Mesendoderm (in vitro differentiated cells): ENCODE measurements at places on chromosomes 7 and 10.

GRCh38 chr10:124674768-124675222 is 69.4 kb downstream of the FAM53B start:
- H3K4me1 ChIP-seq: peaks cover 4% of the 10 kb centered on the region
- no peak overlapping the region for H3K27ac ChIP-seq
- DNase-seq: no peak
- H3K27me3 ChIP-seq: no peaks in the 10 kb centered on the region
- H3K4me3 ChIP-seq: no peak overlapping the region

DNA sequence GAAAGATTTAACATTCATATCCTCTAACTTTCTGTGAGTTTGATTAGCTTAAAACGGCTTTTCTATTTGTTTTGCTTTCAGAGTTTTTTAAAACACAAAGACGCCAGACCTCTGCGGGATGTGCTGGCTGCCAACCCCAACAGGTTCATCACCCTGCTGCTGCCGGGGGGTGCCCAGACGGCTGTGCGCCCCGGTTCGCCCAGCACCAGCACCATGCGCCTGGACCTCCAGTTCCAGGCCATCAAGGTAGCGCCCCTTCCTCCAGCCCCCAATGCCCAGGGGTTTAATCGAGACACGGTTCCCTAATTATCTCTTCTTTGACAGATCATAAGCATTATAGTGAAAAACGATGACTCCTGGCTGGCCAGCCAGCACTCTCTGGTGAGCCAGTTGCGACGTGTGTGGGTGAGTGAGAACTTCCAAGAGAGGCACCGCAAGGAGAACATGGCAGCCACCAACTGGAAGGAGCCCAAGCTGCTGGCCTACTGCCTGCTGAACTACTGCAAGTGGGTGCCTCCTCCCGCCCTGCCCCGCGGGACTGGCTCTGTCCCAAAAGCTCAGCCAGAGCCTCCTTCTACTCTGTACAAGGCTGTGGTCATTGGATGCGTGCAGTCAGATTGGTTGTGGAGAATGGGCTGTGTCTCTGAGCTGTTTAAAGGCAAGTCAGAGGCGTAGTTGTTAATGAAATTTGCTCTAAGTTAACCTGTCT is 71.2 kb downstream of the TRRAP start:
- no peaks in the 10 kb centered on the region for H3K4me1 ChIP-seq
- no peak overlapping the region for H3K4me3 ChIP-seq
- no peak for DNase-seq

- H3K4me3 ChIP-seq: no peak overlapping the region
- H3K4me1 ChIP-seq: peaks cover 11% of the 10 kb centered on the region
- no peaks in the 10 kb centered on the region for H3K27me3 ChIP-seq
- H3K27ac ChIP-seq: no peak overlapping the region
- no peaks in the 10 kb centered on the region for H3K36me3 ChIP-seq
These were observed 114.0 kb upstream of the TCF7L2 start for GRCh38 chr10:112835944-112836451.

DNA sequence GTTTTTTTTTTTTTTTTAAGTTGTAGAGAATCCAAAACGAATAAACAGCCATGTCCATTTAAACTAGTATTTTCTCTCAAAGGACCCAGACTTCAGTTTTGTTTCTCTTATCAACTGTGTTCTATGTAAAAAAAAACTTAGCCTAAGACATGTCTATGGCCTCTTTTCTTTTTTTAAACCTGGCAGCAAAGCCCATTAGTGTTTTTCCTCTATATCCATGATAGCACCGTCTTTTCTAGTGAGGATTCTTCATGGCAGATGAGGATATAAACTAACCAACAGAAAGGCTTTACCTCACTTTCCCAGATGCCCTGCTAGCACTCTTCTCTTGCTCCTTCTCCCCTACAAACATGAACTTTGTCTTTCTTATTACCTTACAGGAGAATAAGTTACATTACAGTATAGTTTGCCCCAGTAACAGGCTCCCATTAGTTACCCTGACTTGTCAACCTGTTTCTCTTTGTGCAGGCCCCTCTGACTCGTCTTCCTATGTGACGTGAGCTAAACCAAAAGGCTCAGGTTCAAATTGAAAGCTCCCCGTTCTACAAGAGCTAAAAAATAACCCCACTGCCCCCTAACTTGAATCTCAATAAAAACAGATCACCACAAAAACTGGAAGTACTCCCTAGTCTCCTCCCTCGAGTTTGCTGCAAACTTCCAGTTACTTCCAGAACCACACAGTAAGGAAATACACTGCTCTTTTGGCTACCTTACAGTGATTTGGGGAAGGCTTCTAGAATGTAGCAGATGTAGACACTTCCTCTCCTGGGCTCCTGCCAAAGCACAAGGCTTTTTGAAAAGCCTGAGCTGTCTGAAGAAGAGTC is 20.1 kb downstream of the P4HA1 start:
- no peaks in the 10 kb centered on the region for H3K27me3 ChIP-seq
- no peaks in the 10 kb centered on the region for H3K36me3 ChIP-seq
- no peaks in the 10 kb centered on the region for H3K4me1 ChIP-seq
- no peak overlapping the region for H3K4me3 ChIP-seq
- H3K27ac ChIP-seq: no peak overlapping the region
- DNase-seq: no peak

DNA sequence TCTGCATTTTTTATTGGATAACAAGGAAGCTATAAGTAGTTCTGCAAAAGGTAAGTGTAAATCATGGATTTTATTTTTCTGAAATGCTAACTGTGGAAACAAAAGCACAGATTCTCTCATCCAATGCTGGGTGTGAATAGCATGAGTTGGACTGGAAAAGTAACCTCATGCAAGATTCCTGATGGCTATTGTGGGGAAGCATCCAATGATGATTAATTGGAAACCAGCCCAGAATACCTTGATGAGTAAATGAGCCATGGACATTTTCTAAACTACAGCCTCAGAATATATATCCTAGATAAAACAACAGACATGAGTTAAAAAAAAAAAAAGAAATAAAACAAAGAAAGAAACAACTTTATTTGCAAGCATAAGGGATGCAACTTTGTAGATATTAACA is 934.6 kb downstream of the CCSER2 start:
- no peaks in the 10 kb centered on the region for H3K4me1 ChIP-seq
- H3K27ac ChIP-seq: no peak overlapping the region
- no peaks in the 10 kb centered on the region for H3K36me3 ChIP-seq

- H3K36me3 ChIP-seq: no peaks in the 10 kb centered on the region
- no peak overlapping the region for H3K4me3 ChIP-seq
- peak overlapping the region; percentile 97 for H3K27ac ChIP-seq
- peak; percentile 89 for DNase-seq
- no peaks in the 10 kb centered on the region for H3K27me3 ChIP-seq
These were observed 934 bp downstream of the PRTFDC1 start for GRCh38 chr10:24951201-24952142.

GRCh38 chr10:28241741-28242399 is 61.0 kb downstream of the MPP7 start:
- H3K27me3 ChIP-seq: no peaks in the 10 kb centered on the region
- no peak overlapping the region for H3K4me3 ChIP-seq
- H3K27ac ChIP-seq: no peak overlapping the region
- H3K36me3 ChIP-seq: no peaks in the 10 kb centered on the region
- peak; percentile 49 for DNase-seq

- no peaks in the 10 kb centered on the region for H3K36me3 ChIP-seq
- DNase-seq: no peak
- no peaks in the 10 kb centered on the region for H3K4me1 ChIP-seq
These were observed 160.9 kb upstream of the NPY start for GRCh38 chr7:24123076-24123475.

DNA sequence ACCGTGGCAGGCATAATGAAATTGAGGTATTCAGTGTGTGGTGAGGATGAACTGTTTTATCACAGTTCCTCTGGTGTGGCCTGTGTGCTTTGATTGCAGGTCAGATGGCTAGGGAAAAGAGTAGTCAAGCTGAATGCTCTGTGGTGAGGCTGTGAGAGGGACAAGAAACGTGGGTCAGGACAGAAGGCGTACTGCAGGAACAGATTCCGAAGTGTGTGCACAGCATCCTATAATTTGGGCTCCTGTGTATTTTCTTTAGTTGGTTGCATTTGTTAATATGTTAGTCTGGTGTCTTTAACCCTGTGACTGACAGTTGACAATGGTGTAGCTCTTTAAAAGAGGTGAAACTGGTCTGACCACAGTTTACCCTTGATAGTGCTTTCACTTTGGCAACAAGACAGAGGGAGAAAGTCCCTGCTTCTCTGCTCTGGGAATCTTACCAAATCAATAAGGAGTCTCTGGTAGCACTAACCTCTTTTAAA is 76.5 kb downstream of the AUTS2 start:
- DNase-seq: no peak
- no peak overlapping the region for H3K4me3 ChIP-seq
- H3K4me1 ChIP-seq: peaks cover 3% of the 10 kb centered on the region

DNA sequence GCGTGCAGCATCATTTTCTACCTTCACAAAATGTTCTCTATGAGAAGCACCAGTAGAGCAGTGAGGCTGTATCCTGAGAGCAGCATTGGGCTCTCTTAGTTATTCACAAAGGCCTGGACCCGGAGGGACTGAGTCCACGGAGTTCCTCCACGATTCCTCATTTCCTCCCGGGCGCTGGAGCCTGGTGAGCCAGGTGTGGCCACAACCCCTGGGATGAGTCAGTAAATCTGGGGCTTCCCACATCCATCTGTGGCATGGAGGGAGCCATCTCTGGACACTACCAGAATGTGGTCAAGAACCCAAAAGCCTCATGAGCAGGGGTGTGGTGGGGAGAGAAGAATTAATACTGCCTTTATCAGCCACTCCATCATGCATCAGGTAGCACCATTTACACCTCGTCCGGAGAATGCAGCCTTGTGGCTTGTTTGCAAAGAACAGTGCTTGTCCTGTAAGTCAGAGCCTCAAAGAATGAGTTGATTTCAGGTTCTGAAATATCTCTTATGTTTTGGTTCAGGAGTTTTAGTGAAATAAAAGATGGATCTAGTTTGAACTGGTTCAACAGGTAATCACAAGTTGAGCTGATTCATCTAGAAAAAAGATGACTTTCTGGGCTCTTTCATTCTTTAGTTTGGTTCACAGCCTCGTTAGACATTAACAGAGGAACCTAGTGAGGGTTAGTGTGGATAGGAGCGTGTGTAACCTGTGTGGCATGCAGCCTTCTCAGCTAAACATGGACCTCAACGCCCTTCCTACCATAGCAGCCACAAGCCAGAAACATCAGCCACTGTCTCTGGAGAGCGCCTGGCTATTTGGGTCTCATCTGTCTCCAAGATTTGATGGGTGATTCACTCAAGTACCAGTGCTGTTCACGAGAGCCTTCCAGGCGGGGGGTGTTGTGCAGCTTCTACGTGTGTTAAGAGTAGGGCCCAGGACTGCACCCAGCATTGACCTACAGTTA is 95.2 kb downstream of the WDR37 start:
- H3K27me3 ChIP-seq: no peaks in the 10 kb centered on the region
- DNase-seq: no peak
- H3K36me3 ChIP-seq: no peaks in the 10 kb centered on the region
- H3K27ac ChIP-seq: no peak overlapping the region

DNA sequence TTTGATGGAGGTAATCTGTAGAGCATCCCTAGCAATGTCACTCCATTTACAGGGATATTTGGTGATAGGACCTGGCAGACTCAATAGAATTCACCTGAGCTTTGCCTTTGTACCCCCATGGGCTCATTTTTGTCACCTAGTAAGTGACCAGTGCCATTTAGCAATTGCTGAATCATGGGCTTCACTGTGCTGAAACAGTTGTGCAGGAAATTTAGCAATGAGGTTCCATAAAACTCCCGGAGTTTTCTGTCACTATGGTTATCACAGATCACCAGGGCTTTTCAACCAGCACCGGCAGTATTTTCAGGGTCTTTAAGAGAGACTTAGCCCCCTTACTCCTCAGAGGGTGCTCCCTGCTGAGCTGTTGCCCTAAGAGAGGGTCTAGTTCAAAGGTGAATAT is 40.2 kb downstream of the FAS start:
- DNase-seq: peak; percentile 13
- H3K4me1 ChIP-seq: peaks cover 5% of the 10 kb centered on the region
- H3K27ac ChIP-seq: no peak overlapping the region

DNA sequence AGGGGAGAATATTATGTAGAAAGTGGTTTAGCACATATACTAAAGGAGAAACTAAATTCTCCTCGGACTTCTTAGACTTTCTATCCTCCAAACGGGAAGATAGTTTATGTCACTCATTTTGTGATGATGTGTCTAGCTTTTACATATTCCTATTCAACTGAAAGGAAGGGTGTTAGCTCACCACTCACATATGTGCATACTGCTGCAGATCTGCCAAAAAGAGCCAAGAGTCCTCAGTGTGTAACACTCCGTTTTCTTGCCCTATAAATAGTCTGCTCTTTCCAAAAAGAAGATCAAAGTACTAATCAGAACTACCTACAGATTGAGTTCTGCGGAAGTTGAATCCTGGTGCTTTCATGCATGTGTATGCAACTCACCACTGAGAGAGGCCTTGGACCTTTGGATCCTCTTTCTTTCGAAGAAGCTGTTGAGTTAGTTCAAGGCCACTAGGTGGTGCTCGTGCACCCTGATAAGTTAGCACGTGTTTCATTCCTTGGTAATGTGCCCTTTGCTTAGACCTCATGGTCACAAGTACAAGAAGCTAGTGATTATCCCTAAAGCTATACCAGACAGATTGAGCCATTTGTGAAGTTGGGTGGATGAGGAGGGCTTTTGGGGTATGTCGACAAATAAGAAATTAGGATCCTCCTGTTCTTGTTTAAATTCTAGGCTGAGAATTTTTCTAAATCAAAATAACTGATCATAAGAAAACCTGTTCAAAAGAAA is 14.1 kb downstream of the YAE1 start:
- peak; percentile 94 for DNase-seq
- H3K27me3 ChIP-seq: no peaks in the 10 kb centered on the region
- H3K36me3 ChIP-seq: no peaks in the 10 kb centered on the region
- no peak overlapping the region for H3K27ac ChIP-seq

DNA sequence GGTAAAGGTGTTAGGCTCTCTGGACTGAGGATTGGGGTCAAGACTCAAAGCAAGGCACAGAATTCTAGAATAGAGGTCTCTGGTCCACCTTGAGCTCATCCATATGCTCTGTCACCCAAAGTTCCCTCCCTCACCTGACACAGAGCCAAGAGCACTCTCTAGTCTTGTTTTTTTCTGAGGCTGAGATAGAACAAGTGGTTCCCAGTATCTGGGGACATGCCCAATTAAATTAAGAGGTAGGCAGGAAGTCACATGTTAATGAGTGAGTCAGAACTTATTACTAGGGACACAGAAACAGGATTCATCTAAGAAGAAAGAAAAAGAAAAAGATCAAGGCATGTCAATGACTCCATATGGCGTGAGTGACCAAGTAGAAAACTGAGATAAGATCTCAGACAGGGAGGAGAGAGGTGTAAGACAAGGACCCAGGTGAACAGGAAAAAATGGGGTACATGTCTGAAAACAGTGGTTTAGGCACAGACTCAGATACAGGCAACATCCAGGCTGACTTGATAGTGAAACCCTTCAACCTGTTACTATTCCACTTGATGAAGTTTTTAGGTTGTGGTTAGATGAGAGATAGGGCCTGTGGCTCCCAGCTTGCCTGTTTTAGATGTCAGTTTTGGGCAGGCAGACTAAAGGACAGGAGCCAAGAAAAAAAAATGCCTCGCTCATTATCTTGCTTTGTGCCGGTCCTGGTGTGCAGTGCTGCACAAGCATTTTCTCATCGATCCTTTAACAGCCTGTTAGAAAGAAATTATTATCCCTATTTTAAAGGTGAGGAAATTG is 609.9 kb downstream of the CCSER2 start:
- H3K36me3 ChIP-seq: no peaks in the 10 kb centered on the region
- no peak overlapping the region for H3K27ac ChIP-seq
- peak; percentile 4 for DNase-seq
- H3K27me3 ChIP-seq: no peaks in the 10 kb centered on the region
- no peaks in the 10 kb centered on the region for H3K4me1 ChIP-seq
- H3K4me3 ChIP-seq: no peak overlapping the region

- peaks cover 4% of the 10 kb centered on the region for H3K4me1 ChIP-seq
- H3K36me3 ChIP-seq: no peaks in the 10 kb centered on the region
- DNase-seq: no peak
- peaks cover 7% of the 10 kb centered on the region for H3K27me3 ChIP-seq
These were observed 830 bp downstream of the MET start for GRCh38 chr7:116672596-116673456.
